Activated naive CD8-positive, alpha-beta T cell treated with anti-CD3 and anti-CD28 coated beads, Interleukin-2, amount 50 U/mL, for 16 hours (primary cell): ENCODE measurements at places on chromosomes 11 and 22.

DNA sequence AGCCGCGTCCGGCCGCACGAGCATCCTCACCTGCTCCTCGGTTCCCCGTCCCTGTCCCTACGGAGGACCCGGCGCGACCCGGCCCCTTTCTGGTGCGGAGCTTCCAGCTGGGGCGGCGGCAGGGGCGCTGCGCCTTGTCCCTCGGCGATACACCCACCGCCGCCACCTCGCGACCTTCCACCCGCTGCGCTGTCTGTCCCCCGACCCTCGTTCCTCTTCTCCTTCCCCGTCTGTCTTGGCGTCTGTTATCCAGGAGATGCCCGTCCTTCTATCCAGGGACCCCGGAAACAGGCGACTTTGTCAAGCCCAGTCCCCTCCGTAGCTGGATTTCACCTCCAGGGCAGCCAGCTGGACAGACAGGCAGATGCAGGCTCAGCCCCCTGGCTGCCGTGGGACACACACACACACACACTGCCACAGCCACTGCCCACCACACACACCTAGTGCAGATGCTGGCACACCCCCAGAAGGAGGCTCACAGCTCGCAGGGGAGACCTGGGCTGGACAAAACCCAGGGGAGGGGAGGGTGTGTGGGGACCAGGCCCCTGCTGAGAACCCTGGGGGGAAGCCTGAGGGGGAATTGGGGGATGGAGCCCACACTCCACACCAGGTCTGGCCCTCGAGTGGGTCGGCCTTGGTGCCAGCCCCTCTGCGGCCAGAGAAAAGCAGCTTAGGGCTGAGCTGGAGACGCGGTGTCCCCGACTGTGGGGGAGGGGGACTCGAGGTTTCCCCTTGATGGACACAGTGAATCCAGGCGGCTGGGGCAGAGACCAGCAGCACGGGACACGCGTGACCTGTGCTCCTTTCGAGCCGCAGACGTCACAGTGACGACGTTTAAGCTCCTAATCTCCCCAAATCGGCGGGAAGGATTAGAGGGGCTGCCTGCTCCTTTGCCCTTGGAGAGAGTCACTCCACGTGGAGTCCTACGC lies 788 bp downstream of the DRD4 start:
- DNase-seq: no peak

DNA sequence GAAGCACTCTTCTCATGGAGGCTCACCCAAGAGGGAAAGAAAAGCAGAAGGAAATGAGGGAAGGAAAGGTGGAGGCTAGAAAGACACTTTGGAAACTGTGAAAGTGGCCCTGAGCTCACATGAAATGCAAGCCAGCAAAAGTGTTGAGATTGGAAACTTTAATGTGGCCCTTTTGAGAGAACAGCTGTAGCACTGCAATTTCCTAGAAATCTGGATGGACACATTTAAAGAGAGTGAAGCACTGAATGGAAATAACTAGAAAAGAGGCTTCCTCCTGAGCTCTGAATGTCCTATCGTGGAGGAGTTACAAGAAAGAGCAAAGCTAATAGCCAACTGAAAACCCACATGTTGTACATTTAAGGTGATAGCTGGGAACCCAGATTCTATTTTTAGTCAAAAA lies 56.0 kb downstream of the LIF start:
- DNase-seq: no peak

- DNase-seq: no peak
Observed at GRCh38 chr11:83671289-83671688, 385.1 kb upstream of the CCDC90B start.

DNA sequence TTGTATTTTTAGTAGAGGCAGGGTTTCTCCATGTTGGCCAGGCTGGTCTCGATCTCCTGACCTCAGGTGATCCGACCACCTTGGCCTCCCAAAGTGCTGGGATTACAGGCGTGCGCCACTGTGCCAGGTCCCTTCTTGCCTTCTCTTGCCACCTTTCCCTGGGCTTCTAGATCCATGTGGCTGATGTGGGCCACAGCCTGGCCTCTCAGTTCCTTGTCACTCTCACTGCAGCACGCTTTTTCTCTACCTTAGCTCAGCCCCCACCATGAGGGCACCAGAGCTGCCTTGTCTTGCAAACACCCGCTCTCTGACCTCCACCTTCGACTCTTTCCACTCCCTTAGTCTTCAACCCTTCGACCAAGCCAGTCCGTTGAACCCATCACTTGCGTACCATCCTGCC lies 7.5 kb downstream of the CAPN1 start:
- no peak for DNase-seq

GRCh38 chr11:44899959-44900358 lies 50.7 kb downstream of the TP53I11 start:
- DNase-seq: no peak

- no peak for DNase-seq
Observed at GRCh38 chr11:84193706-84194105, 907.5 kb upstream of the CCDC90B start.

- no peak for DNase-seq
Observed at GRCh38 chr11:11735586-11735985, 106.2 kb upstream of the USP47 start.

GRCh38 chr11:3642071-3642951 lies 519 bp upstream of the ART5 start:
- peak; percentile 56 for DNase-seq

- DNase-seq: no peak
Observed at GRCh38 chr11:133844217-133844616, 1.1 kb downstream of the SPATA19 start.

- DNase-seq: no peak
Observed at GRCh38 chr11:71302911-71303310, 50.5 kb upstream of the SHANK2 start.

GRCh38 chr11:116517584-116517983 lies 255.2 kb downstream of the BUD13 start:
- no peak for DNase-seq

GRCh38 chr22:28125799-28126198 lies 206.7 kb upstream of the PITPNB start:
- DNase-seq: no peak

GRCh38 chr11:132785878-132786277 lies 746.4 kb downstream of the OPCML start:
- no peak for DNase-seq

- no peak for DNase-seq
Observed at GRCh38 chr11:92558323-92558722, 333.7 kb downstream of the FAT3 start.

DNA sequence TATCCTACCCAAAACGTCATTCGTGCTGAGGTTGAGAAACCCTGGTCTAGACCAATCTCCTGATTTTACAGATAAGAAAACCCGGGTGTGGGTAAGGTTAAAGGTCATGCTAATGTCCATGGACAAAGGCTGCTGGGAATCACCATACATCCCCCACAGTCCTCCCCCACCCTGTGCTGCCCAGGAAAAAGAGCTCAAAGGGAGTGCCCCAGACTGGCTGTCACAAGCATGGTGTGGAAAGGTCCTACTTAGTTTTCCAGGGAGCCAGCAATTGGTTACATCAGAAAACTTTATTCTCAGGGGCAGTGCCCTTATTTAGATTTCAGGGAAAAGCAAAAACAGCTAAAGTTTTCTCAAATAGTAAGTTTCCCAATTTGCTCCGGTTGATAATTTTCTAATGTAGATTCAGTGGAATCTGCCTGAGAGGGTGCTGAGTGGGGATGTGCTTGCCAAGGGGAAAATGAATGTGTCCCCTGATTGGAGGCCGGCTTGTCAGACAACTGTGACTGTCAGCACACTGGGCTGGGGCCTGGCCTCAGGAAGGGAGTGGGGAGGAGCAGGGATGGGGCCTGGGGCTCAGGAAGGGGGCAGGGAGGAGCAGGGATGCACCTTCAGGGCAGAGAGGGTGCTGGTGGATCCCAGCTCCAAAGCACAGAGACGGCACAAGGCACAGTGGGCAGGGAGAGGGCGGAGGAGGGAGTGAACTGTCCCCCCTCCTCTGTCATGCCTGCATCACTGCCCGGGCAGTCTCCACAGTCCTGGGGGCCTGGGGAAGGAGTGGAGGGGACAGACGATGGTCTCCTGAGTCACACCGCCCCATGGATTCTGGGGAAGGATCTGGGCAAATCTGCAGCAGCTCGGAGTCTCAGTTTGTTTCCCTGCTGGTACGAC lies 263.6 kb downstream of the KIRREL3 start:
- DNase-seq: no peak

GRCh38 chr11:47571895-47572294 lies 6.5 kb downstream of the PTPMT1 start:
- no peak for DNase-seq

- no peak for DNase-seq
Observed at GRCh38 chr11:87323899-87324298, 286.2 kb downstream of the TMEM135 start.

DNA sequence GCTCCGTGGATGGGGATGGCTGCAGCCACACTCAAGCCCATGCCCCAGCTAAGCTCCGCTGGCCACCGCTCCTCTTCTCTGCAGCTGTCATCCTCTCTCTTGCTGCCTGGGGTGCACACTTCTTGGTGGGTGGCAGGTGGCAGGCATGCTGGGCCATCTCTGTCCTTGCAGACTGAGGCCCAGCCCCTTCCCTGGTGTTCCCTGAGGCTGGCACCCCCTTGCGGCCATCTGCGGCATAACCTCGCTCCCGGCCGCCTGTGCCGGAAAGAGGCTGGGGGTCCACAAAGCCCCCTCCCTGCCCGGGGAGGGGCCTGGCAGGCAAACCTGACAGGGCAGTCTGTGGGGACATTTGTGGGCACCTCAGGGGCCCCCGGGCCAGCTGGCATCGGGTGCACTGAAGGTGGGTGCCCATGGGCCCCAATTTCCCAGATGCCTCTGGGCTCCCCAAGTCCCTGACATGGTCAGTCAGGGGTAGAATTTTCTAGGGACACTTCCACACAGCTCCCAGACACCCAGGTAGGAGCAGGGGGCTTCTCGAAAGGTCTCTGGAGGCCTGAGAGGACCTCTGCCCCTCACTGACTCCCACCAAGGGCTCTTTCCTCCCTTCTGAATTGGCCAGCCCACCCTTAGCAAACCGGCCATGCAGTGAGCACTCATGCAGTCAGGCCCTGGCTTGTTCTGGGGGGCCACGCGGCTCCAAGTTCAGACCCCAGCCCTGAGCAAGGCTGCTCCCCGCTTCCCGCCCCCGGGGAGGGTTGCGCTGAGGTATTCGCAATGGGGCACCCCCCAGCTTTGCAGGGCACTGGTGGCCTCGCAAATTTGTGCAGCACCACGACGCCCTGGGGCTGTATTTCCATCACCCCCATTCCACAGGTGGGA lies 23.5 kb upstream of the TH start:
- peak; percentile 25 for DNase-seq

DNA sequence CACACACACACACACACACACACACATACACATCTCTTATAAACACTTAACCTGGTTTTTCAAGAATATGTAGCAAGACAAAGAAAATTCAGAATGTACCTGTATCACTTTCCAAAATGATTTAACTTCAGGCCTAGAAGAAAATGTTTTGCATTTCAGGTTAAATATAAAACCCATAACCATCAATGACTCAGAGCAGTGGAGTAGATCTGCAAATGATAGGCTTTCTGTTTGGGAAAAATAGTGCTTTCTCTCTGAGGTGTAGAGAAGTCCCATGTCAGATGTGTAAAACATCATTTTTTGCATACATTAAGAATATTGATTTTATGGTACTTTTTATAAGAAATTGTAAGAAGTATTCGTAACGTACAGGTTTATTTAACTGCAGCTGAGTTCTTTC lies 116.9 kb downstream of the STK33 start:
- DNase-seq: no peak

- DNase-seq: no peak
Observed at GRCh38 chr22:21894799-21895198, 27.4 kb upstream of the MAPK1 start.

DNA sequence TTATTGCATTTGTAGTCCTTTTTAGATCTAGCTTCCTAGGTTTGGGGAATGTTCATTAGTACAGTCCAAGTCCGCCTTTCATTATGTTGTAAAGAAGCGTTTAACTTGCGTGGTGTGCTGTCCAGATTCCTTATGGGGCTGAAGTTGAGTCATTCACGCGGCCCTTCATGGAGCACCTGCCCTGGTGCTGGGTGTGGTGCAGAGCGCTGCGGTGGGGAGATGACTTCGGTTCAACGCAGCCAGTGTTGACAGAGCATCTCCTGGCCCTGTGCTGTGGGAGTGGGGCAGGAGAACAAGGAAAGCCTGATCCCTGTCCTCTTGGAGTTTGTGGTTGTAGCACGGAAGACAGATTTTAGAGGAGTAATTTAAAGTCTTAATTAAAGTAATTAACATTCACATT lies 152.0 kb downstream of the TBC1D22A start:
- DNase-seq: no peak

GRCh38 chr22:41935015-41935351 lies 8.4 kb upstream of the TNFRSF13C start:
- no peak for DNase-seq
